Lung (tissue), 17 donors: ENCODE measurements at places on chromosomes 2 and 18. TPM values are rescaled to one million over a fixed set of nuclear protein-coding genes. Genes with fewer than 3 reads are reported as not detected.

The SP9 gene
- total RNA-seq: not detected

The RNF125 gene
- total RNA-seq: 4.8 TPM

The MARCO gene
- total RNA-seq: 20.3 TPM

The SLC35F6 gene
- 49.9 TPM for total RNA-seq

The MALL gene
- 123 TPM for total RNA-seq

The IL37 gene
- total RNA-seq: not detected

The SMARCAL1 gene
- 18.0 TPM for total RNA-seq

The ZAP70 gene
- total RNA-seq: 5.6 TPM

The SGPP2 gene
- total RNA-seq: 39.5 TPM

The UXS1 gene
- 96.5 TPM for total RNA-seq

The MYL12B gene
- total RNA-seq: 299 TPM

The ARID5A gene
- 12.5 TPM for total RNA-seq

DNA sequence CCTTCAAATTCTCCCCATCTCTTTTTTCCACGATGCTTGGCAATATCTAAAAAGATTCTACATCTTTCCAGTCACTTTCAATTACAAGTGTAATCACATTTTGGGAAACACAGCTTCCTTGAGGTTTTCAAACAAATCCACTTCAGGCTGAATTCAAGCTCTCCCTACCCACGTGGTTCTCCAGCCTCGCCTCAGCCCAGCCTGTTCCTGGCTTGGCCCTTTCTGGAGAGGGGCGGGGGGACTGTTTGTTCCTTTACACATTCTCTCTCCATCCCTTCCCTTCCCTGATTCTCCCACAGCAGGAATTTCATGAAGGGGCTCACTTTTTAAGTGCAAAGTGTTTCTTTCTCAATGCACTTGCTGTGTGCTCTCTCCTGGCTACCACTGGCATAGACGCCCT, 226.3 kb upstream of the SOX11 start:
- no peak for DNase-seq
- no peaks in the 10 kb centered on the region for H3K36me3 ChIP-seq
- H3K27me3 ChIP-seq: no peaks in the 10 kb centered on the region
- H3K4me1 ChIP-seq: no peaks in the 10 kb centered on the region

DNA sequence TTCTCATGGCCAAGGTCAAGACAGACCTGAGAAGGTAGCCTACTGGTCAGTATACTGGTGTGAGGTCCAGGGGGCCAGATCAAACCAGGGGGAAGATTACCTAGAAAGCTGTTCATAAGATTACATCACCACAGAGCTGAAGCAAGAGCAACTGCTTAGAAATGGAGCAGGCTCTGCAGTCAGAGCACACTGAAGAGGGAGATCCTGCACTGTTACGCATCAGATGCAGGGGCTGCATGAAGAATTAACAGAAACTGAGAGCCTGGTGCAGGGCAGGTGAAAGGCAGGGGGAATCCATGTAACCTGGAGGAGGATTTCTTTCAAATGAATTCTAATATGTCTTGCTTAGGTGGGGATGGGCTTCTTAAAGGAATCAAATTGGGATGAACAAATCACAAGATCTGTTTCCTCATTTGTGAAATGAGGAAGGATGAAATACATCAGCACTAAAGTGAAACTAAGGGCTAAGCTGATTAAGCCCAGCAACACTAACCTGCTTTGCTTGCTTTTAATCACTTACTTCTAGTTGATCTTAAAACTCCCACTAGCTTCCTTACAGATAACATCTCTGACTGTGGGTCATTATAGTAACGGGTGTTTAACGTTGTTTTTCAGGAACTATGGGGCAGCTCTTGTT, 74.3 kb upstream of the ADAM23 start:
- H3K4me3 ChIP-seq: no peak overlapping the region
- H3K36me3 ChIP-seq: no peaks in the 10 kb centered on the region
- DNase-seq: no peak
- H3K27ac ChIP-seq: no peak overlapping the region

DNA sequence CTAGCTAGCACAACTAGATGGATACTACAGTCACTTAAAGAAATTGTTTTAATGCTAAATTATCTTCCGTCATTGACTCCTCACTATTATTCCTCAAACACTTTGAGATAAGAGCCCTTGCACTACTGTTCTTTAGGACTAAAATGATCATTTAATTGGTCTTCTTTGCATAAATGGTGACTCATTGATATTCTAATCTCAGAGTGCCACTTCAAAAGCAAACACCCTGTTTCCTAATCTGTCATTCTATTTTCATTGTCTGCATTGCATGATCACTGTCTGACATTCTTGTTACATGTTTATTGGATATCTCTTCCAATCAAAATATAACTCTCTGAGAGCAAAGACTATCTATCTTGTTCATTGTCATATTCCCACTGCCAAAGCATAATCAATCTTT, 313.9 kb downstream of the EXOC6B start:
- no peak overlapping the region for H3K4me3 ChIP-seq
- H3K27ac ChIP-seq: no peak overlapping the region
- no peaks in the 10 kb centered on the region for H3K27me3 ChIP-seq
- DNase-seq: no peak

- H3K27me3 ChIP-seq: no peaks in the 10 kb centered on the region
- H3K4me3 ChIP-seq: no peak overlapping the region
- H3K4me1 ChIP-seq: no peaks in the 10 kb centered on the region
- no peaks in the 10 kb centered on the region for H3K36me3 ChIP-seq
- DNase-seq: no peak
- no peak overlapping the region for H3K27ac ChIP-seq
Measured at GRCh38 chr18:10386956-10387355, 67.5 kb upstream of the APCDD1 start.

DNA sequence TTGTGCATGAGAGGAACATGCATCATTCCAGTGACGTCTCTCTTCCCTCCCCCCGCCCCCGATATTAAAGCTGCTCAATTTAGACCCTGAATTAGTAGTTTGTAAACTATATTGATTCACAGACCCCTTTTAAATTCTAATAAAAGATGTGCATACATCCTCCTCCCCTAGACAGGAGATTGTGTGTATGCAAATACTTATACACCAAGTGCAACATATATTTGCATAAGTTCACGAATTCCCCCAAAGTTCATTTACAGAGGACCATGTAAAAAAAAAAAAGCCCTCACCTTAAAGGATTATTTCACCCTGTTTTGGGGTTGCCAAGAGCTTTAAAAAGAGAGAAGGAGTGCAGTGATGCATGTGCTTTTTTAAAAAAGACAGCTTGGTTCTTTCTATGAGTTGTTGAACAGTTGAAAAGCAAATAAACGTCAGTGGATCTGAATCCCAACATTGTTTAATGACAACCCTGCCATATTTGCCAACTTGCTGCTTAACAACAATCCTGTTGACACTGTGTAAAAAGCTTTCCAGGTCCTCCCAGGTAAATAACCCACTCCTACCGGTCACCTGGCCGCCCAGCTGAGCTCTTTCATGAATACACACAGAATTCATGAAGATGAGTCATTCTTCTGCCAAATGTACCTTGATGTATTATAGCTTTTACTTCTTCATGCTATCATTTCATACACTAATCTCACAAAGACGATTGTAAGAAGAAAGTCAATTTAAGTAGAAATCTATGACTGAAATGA, 211.5 kb downstream of the IKZF2 start:
- no peaks in the 10 kb centered on the region for H3K27me3 ChIP-seq
- H3K36me3 ChIP-seq: no peaks in the 10 kb centered on the region
- DNase-seq: peak; percentile 11
- H3K4me3 ChIP-seq: no peak overlapping the region
- H3K27ac ChIP-seq: no peak overlapping the region

DNA sequence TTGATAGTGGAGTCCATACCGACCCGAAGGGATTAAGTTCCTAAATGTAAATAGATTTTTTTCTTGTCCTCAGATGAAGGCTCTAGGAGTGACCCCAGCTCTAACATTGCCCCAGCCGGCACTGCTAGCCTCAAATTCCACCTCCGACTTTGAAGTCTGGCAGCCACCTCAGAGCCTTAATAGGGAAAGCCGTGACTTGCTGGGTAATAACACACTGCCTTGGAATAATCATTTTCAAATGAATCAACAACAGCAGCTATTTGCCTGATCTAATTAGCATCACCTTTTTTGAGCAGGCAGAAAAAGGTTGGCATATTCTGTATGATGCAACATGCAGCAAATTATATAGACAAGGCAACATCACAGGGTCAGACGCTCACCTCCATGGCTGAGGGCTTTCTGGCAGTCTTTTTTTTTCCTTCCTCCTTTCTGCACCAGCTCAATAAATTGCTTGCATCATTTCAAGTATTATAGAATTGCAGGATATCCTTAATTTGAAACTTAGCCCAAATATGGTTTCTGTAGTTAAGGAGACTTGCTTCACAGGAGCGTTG, 276.5 kb upstream of the ATP5MC3 start:
- H3K36me3 ChIP-seq: no peaks in the 10 kb centered on the region
- H3K27ac ChIP-seq: no peak overlapping the region
- no peaks in the 10 kb centered on the region for H3K27me3 ChIP-seq
- no peak for DNase-seq

GRCh38 chr18:62420151-62420512, 95.0 kb downstream of the TNFRSF11A start:
- H3K27me3 ChIP-seq: no peaks in the 10 kb centered on the region
- H3K27ac ChIP-seq: no peak overlapping the region
- H3K4me1 ChIP-seq: no peaks in the 10 kb centered on the region

- H3K4me3 ChIP-seq: no peak overlapping the region
- DNase-seq: no peak
- H3K27me3 ChIP-seq: no peaks in the 10 kb centered on the region
Measured at GRCh38 chr2:170843656-170844055, 27.0 kb downstream of the GAD1 start.

DNA sequence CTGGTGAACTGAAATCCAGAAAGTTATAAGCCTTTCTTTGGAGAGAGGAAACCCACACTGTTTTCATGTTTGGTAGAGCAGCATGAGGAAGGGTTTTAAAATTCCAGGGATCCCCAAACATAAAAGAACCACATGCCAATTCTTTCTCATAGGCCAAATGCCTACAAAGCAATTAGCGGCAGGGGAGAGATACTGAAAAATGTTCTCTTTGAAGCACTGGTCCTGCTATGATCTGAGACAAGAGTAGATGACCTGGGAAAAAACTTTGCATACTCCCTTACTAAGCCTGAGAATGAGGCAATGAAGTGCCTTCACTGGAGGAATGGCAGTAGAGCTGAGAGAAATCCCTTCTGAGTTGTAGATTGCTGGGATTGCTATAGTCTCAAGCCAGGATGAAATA, 1261.7 kb downstream of the DSC3 start:
- H3K27me3 ChIP-seq: no peaks in the 10 kb centered on the region
- no peaks in the 10 kb centered on the region for H3K36me3 ChIP-seq
- no peak overlapping the region for H3K4me3 ChIP-seq
- DNase-seq: no peak
- no peak overlapping the region for H3K27ac ChIP-seq

GRCh38 chr18:59485382-59485781, 126.3 kb upstream of the LMAN1 start:
- no peaks in the 10 kb centered on the region for H3K36me3 ChIP-seq
- H3K4me3 ChIP-seq: no peak overlapping the region
- no peak for DNase-seq
- H3K27me3 ChIP-seq: no peaks in the 10 kb centered on the region

- H3K4me3 ChIP-seq: no peak overlapping the region
- H3K36me3 ChIP-seq: peaks cover 2% of the 10 kb centered on the region
- no peaks in the 10 kb centered on the region for H3K27me3 ChIP-seq
- DNase-seq: peak; percentile 11
- H3K27ac ChIP-seq: peak overlapping the region; percentile 14
Measured at GRCh38 chr18:48802543-48803290, 148.0 kb downstream of the SMAD7 start.

DNA sequence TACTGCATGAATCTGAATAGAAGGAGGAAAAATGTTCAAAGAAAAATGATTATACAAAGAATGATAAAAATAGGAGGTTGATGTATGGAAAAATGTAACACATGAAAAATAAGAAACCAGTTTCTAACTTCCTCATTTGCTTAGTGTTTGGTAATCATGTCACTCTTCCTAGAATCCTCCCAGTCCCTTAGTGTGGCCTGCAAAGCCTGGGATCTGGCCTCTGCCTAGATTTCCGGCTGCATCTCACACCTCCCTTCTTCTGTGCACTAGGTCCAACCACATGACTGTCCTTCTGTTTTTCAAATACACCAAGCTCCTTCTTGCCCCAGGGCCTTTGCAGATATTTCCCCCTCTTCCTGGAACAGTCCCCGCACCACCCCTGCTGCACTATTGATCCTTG, 76.8 kb upstream of the RBMS1 start:
- no peaks in the 10 kb centered on the region for H3K36me3 ChIP-seq
- H3K4me1 ChIP-seq: no peaks in the 10 kb centered on the region
- H3K4me3 ChIP-seq: no peak overlapping the region
- no peak for DNase-seq

DNA sequence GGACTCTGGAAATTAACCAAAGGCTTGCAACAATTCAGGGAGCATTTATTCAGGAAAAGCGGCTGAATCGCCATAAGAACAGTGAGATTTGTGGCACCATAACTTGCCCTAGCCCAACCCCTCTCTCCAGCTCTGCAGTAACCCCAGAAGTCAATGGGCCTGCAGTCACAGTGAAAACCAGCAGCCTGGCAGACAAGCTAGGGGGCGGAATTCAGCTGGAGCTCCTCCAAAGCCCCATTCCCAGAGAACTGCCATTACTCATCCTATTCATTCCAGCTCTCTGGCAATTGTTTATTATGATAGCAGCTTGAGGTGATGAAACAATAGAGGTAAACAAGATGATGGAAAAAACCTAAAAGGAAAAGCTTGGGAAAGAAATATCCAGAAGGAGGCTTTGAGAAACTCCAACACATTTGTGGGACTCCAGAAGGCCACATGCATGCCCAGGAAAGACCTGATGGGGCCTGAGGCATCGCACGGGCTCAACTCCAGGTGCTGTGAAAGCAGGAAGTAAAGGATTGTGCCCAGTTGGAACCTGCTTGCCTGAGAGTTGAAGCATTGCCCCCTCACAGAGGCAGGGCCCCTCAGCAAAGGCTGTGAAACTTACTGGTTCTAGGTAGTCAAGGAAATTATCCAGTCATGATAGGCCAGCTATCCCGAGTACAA, 126.7 kb downstream of the TWIST2 start:
- H3K4me3 ChIP-seq: no peak overlapping the region
- no peak overlapping the region for H3K27ac ChIP-seq
- peak; percentile 39 for DNase-seq
- no peaks in the 10 kb centered on the region for H3K27me3 ChIP-seq

DNA sequence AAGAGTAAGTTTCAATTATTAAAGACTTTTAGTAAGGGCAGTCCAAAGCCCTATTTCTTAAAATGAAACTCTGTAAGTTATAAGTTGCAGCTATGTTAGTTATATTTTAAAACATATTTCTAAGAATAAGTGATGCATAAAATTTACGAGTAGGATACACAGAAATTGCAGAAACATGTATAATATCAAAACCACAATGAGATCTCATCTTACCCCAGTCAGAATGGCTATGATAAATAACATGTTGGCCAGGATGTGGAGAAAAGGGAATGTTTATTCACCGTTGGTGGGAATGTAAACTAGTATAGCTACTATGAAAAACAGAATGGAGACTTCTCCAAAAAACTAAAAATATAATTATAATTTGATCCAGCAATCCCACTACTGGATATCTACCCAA, 201.2 kb downstream of the CBLN2 start:
- no peaks in the 10 kb centered on the region for H3K4me1 ChIP-seq
- no peak overlapping the region for H3K27ac ChIP-seq
- no peak overlapping the region for H3K4me3 ChIP-seq

GRCh38 chr2:192277494-192278109, 82.9 kb upstream of the TMEFF2 start:
- H3K27me3 ChIP-seq: no peaks in the 10 kb centered on the region
- H3K36me3 ChIP-seq: no peaks in the 10 kb centered on the region
- no peak overlapping the region for H3K4me3 ChIP-seq
- H3K4me1 ChIP-seq: no peaks in the 10 kb centered on the region
- no peak overlapping the region for H3K27ac ChIP-seq

GRCh38 chr2:127326289-127326945, 32.5 kb upstream of the ERCC3 start:
- H3K27me3 ChIP-seq: no peaks in the 10 kb centered on the region
- no peak for DNase-seq
- H3K36me3 ChIP-seq: peaks cover 10% of the 10 kb centered on the region
- no peak overlapping the region for H3K4me3 ChIP-seq
- H3K4me1 ChIP-seq: no peaks in the 10 kb centered on the region
- no peak overlapping the region for H3K27ac ChIP-seq
